ENCODE measurements at places on chromosomes 2 and 18.

- no peak for DNase-seq
These were observed 220.9 kb downstream of the LDLRAD4 start for GRCh38 chr18:13439461-13439860.

DNA sequence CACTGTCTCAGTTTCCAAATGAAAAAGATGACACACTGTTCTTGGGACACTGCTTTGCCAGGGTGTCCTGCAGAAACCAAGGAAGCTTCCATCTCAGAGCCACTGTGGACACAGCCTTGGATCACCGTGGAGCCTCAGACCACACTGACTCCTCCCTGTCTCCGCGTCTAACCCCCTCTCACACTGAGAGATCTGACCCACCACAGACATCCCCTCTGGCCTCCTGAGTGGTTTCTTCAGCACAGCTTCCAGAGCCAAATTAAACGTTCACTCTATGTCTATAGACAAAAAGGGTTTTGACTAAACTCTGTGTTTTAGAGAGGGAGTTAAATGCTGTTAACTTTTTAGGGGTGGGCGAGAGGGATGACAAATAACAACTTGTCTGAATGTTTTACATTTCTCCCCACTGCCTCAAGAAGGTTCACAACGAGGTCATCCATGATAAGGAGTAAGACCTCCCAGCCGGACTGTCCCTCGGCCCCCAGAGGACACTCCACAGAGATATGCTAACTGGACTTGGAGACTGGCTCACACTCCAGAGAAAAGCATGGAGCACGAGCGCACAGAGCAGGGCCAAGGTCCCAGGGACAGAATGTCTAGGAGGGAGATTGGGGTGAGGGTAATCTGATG lies 113.4 kb upstream of the PKDCC start:
- DNase-seq = no peak

GRCh38 chr18:11002277-11002676 lies 147.1 kb downstream of the PIEZO2 start:
- no peak for DNase-seq

GRCh38 chr2:39059366-39059952 lies 61.4 kb downstream of the SOS1 start:
- DNase-seq = peak; percentile 53

GRCh38 chr2:102033031-102033749 lies 41.4 kb downstream of the IL1R2 start:
- peak; percentile 37 for DNase-seq

GRCh38 chr2:231300722-231301076 lies 94.8 kb upstream of the B3GNT7 start:
- DNase-seq = no peak

- no peak for DNase-seq
These were observed 51.1 kb downstream of the DSC3 start for GRCh38 chr18:30991397-30991796.

DNA sequence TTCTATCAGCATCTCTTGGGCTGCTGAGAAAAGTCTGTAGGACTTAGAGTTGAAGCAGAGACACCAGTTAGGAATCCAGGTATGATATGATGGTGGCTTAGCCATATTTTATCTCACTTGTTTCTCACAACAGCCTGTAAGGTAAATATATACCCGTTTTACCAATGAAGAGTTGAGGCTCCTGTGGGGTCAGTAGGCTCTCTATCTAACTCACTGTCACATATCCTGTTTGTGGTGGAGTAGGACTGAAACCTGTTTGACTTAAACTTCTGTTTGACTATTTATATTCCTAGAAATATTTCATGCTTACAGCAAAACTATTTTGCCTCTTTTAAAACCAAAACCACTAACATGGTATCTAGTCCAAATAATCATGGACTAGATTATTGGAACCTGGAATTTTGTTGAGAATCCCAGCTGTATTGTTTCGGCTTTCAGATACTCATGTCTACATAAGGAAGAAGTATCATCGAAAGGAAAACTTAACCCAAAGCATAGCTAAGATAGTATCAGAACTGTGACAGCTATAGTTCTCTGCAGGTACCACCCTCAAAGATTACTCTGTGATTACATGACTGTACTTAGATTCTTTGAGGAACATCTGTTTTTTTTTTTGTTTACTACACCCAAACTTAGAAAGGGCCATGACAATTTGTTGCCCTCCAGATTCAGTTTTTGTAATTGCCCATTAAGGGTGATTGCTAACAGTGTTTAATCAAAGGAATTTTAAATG lies 216.1 kb upstream of the THUMPD2 start:
- no peak for DNase-seq

GRCh38 chr2:65367524-65367923 lies 64.9 kb downstream of the SPRED2 start:
- DNase-seq = peak; percentile 61

All from HTR-8/SVneo (cell line).